ENCODE measurements at places on chromosomes 16 and 17.

- DNase-seq = no peak
Measured at GRCh38 chr17:55216888-55217287, 47.9 kb upstream of the HLF start.

DNA sequence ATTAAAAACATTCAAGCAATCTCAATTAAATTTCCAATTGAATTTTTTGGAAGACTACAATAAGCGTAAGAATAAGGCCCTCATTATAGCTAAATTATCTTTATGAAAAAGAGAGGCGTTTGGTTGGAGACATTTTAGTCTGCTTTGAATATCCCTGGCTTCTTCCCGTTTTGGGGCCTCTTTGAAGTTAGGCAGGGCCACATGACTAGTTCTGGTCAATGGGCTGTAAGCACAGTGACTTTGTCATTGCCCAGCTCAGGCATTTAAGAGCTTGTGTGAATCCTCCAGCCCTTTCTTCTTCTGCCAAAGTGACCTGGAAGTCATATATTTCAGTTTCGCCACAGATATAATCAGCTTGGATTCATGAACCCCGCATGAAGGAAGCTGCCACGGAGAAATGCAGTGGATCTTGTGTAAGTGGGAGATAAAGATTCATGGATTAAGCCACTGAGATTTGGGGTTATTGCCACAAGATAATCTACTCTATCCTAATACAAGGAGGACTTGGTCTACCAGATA lies 21.7 kb upstream of the UBTF start:
- DNase-seq = no peak

DNA sequence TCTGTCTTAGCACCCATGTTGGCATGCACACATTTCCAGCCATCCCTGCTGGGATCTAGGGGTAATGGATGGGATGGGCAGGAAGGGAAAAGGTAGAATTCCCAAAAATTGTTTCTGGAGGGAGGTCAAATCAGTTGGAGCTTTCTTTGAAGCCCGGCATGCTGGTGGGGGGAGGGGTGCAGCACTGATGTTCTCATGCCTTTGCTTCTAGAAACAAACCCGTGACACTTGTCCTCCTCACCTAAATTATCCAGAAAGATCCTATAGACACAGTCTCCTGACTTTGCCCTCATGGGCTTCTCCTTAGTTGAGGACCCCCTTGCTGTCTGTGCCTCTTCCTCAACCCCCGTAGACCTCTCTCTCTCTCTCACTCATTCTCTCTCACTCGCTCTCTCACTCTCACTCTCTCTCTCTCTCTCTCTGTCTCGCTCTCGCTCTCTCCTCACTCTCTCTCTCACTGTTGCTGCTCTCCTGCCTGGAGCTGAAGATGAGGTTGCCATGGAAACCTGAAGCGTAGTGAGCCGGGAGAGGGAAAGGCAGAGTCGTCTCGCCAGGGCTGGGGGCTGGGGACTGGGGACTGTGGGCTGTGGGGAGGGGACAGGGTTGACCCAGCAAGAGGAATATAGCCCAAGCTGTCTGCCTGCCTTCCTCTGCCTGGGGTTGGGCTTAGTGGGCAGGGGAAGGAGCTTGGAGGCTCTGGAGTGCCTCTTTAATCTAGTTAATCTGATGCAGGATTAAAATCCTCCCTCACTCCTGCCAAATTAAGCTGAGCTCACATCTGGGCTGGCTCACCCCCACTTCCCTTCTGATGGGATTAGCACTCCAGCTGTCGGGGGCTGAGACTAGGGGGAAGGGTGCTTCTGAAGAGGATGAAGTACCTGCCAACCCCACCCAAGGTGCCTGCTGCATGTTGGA lies 16.1 kb downstream of the LASP1 start:
- no peak for DNase-seq

DNA sequence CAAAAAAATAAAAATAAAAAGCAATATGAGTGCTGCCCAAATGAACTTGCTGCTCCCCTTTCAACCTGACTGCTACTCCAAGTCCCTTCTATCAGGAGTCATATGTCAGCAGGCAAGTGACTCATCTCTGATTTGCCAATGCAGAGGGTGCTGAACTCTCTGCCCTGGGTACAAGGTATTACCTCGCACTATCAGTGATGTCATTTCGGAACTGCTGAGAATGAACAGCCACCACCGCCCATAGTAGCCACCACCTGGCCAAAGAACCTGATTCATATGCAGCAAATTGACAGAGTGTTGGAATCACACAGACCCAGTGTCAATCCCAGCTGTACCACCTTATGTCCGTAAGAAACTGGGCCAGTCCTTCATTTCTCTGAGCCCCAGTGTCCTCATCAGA lies 31.2 kb downstream of the LYRM9 start:
- DNase-seq = no peak

- DNase-seq = no peak
Measured at GRCh38 chr16:64364894-64365293, 757.0 kb downstream of the CDH11 start.

GRCh38 chr17:182050-182751 lies 751 bp upstream of the DOC2B start:
- no peak for DNase-seq

DNA sequence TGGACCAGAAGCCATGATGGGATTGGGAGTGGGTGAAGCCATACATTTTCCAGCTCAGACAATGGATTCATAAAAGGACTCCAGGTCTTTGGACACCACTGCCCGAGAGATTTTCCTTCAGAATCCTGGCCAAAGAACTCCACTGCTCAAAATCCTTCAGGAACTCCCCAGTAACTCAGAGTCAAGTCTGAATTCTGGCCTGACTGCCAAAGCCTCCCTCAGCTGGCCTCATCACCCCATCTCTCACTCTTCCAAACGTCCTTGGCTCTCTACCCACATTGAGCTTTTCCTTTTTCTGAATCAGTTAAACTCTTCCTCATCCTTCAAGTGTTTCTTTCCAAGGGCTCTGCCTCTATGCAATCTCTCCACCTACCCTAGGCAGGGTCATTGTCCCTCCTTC lies 1.2 kb upstream of the SEPTIN1 start:
- no peak for DNase-seq

GRCh38 chr16:49588729-49589384 lies 215.3 kb downstream of the C16orf78 start:
- no peak for DNase-seq
